Gastroesophageal sphincter (tissue), 4 donors: ENCODE measurements at places on chromosomes 7 and 10.

GRCh38 chr10:3588816-3589215, 196.2 kb downstream of the KLF6 start:
- H3K27ac ChIP-seq = no peak overlapping the region
- no peak for ATAC-seq
- H3K27me3 ChIP-seq = no peaks in the 10 kb centered on the region
- no peaks in the 10 kb centered on the region for H3K36me3 ChIP-seq
- no peaks in the 10 kb centered on the region for H3K4me1 ChIP-seq

DNA sequence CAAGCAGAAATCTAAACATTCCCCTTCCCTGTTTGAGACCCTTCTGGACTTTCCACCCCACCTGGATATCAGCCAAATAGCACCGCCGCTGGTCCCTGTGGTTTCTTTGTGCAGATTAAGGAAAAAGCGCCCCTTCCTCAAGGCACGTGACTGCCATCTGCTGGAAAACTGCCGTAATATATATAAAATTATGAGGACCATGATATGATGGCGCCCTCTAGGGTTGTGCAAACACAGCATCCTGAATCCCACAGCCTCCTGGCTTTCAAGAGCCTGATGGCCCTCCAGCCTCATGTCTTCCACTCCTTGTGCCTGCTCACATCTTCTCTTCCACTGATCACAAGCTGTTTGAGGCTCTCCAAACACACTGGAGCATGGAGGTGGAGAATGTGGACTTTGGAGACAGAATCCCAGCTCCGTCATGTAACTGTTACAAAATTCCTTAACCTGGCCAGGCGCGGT, 121.3 kb downstream of the MYL10 start:
- no peaks in the 10 kb centered on the region for H3K36me3 ChIP-seq
- H3K27me3 ChIP-seq = peaks cover 64% of the 10 kb centered on the region
- no peak overlapping the region for H3K27ac ChIP-seq
- H3K4me3 ChIP-seq = no peak overlapping the region
- ATAC-seq = no peak

GRCh38 chr7:138750901-138751464, 46.8 kb upstream of the TMEM213 start:
- no peak overlapping the region for H3K4me3 ChIP-seq
- H3K36me3 ChIP-seq = no peaks in the 10 kb centered on the region
- H3K27ac ChIP-seq = no peak overlapping the region
- H3K27me3 ChIP-seq = peaks cover 25% of the 10 kb centered on the region
- H3K4me1 ChIP-seq = no peaks in the 10 kb centered on the region

- no peak for ATAC-seq
- H3K27me3 ChIP-seq = peaks cover 97% of the 10 kb centered on the region
- H3K27ac ChIP-seq = no peak overlapping the region
- H3K4me3 ChIP-seq = no peak overlapping the region
These were observed 90.0 kb upstream of the PAX2 start for GRCh38 chr10:100655326-100655759.

DNA sequence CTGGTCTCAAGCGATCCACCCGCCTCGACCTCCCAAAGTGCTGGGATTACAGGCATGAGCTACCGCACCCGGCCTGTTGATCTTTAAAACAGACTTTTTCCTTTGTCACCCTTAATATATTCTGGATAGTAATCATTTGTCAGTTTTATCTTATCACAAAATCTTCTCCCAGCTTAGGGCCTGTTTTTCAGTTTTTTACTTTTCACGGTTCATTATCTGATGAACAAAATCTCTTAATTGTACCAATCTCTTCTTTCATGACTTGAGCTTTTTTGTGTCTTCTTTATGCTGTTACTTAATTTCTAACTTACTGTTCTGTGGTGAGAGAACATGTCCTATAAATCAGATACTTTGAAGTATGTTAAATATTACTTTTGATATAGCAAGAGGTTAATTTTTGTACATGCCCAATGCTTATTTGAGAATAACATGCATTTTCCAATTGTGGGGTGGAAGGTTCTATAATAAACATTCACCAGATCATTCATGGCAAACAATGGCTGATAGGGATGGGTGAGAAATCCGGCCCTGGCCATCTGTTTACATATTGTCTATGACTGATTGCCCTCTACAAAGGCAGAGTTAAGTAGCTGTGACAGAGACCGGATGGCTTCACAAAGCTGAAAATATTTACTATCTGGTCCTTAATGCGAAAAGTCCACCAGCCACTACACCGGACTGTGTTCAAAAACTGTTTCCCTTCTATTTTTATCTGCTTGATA, 5.3 kb downstream of the PAPOLB start:
- H3K27me3 ChIP-seq = peaks cover 2% of the 10 kb centered on the region
- H3K4me1 ChIP-seq = no peaks in the 10 kb centered on the region
- no peak for ATAC-seq
- H3K4me3 ChIP-seq = no peak overlapping the region
- no peaks in the 10 kb centered on the region for H3K36me3 ChIP-seq

DNA sequence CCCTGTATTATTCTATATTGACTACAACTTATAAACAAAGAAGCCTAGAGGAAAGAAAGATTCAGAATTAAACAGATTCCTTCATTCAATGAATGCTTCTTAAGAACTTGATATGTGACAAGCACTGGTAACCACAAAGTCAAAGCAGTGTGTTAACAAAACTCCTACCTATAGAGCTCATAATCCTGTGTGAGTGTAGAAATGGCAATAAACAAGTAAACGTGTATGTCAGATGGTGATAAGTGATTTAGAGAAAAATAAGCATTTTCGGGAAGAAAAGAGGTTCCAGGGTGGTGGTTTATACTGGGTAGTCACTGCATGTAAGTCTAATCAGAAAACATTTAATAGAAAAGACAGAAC, 141.3 kb downstream of the JMJD1C start:
- no peak overlapping the region for H3K4me3 ChIP-seq
- no peaks in the 10 kb centered on the region for H3K27me3 ChIP-seq
- no peaks in the 10 kb centered on the region for H3K36me3 ChIP-seq
- no peak for ATAC-seq
- no peaks in the 10 kb centered on the region for H3K4me1 ChIP-seq
